ENCODE measurements at places on chromosomes 13 and 19. TPM values are rescaled to one million over a fixed set of nuclear protein-coding genes. Genes with fewer than 3 reads are reported as not detected.

The MCEMP1 gene
- 2.0 TPM for total RNA-seq

The RDH13 gene
- 16.4 TPM for total RNA-seq

DNA sequence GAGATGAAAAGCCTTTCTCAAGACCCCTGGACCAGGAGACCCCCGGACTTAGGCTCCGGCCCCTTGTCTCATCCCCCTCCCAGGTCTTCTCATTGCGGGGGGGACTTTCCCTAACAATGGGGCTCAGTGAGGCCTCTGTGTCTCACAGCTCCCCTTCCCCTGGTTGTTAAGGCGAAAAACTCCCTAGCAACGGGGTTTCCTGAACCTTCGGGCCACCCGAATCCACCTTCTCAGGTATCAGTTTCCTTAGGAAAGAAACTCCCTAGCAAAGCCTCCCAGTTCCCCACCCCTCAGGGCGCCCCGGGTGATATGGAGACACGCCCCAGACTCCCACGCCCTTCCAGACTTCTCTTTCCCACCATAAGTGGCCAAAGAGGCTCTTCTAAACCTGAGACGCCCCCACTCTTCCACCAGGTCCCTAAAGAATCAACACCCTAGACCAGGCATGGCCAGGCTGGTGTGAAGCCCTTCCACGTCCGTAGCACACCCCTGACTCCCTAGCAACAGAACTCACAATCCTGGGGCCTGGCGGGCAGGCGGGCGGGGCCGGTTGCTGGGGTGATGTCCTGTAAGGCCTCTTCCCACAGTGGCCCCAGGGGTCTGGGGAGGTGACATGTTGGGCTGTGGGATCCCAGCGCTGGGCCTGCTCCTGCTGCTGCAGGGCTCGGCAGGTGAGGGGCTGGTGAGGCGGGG lies at the start of gene TMEM190:
Gene TMEM190 (plus strand): TSS at position 586 of the 693 bp plus-strand sequence. CDS start 28 bp downstream, at position 614.
- DNase-seq = no peak

- no peak for DNase-seq
Measured at GRCh38 chr13:99507986-99508385, 6.7 kb downstream of the TM9SF2 start.

DNA sequence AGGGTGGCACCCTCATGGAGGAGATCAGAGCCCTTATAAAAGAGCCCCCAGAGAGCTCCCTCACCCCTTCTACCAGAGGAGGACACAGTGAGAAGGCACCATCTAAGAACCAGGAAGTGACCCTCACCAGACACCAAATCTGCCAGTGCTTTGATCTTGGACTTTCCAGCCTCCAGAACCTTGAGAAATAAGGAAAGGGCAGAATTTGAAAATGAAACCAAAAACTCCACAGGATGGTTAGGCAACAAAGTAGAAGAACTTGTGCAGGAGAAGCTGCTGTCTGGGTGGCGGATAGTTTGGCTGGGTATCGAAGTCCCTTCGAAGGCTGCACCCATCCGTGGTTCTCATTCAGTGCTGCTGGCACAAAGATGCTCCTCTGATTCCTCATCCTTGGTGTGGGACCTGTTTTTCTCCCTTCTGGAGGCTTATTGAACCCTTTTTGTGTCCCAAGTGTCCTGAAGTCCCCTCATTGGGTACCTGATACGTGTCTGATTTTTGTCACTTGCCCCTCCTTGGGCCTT lies 130.8 kb downstream of the KDM4B start:
- DNase-seq = no peak

- DNase-seq = no peak
Measured at GRCh38 chr13:27176470-27177410, 5.1 kb upstream of the USP12 start.

GRCh38 chr13:114339857-114340534 lies 25.7 kb downstream of the CHAMP1 start:
- no peak for DNase-seq

All from esophagus muscularis mucosa (tissue), 4 donors.